Stimulated activated CD8-positive, alpha-beta memory T cell treated with anti-CD3 and anti-CD28 coated beads, Interleukin-4, amount 100 ng/mL, for 48 hours (primary cell): ENCODE measurements at places on chromosomes 3 and 15.

DNA sequence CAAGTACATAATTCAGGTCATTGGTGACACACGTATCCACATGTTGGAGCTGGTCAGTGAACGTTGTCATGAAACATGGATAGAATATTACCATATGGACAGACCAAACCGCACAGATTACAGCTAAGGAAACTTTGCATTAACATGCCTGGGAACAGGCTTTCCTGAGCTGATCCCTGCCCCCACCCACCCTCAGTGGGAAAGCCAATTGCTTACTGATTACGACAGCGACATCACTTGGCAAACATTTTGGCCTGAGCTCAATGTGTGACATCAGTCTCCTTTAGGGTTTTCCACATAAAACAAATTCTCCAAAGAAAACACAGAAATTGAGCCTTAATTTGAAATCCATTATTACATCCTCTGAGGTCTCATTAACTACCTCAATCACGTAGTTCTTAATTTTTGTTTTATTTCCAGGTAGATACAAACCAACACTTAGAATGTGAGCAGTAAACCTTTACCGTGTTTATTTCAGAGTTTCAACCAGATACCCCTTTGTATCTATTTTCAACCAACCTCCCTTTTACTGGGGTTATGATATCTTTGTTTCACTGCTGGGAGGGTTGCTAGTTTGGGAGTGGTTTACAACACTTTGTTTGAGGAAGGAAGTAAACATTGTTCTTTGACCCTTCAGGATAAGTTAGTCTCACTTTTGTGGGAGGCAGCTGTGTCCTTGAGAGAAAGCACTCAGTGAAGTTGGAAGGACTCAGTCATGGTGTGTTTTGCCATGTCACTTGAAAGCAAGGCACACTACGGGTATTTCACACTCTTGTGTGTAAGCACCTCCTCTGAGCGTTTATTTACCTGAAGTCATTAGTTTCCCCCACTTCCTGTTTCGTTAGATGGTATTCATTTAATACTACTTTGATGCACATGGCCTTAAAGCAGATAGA lies 103.1 kb downstream of the CMSS1 start:
- DNase-seq: no peak

DNA sequence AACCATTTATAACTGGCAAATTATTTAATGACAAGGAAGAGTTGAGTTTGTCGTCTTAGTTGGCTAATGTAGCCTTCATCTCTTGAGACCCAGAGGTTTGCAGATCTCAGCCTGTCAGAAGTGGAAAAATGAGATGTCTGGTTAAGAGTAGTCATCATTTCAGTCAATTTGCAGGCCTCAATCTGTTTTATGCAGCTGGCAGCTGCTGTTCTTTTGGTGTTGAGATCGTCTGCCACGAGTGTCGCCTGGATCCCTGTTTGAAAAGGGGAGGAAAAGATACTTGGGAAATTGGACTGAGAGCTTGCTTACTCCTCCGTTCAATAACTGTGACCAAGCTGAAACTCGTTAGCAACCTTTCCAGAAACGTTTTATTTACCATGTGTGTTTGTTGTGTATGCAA lies 2.3 kb downstream of the PHLDB2 start:
- no peak for DNase-seq

DNA sequence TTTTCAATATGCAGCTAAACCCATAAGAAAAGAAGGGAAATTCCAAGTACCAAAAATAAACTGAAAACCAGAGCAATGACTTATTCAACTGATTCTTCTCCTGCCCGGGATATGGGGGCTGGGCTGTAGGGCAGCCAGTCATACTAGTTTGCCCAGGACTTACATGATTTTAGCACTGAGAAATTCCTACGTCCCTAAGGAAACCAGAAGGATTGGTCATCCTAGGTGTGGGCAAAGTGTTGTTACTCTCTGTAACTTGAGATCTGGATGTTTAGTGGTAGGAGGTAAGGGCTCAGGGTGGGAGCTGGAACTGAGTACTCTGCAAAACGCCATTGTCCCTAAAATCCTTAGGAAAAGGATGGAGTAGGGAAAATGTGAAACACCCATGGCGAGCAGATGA lies 1.2 kb upstream of the DAZL start:
- no peak for DNase-seq

GRCh38 chr15:25891081-25891480 lies 28.0 kb upstream of the ATP10A start:
- DNase-seq: no peak

GRCh38 chr3:183490211-183490601 lies 61.8 kb upstream of the MCF2L2 start:
- DNase-seq: peak; percentile 18

DNA sequence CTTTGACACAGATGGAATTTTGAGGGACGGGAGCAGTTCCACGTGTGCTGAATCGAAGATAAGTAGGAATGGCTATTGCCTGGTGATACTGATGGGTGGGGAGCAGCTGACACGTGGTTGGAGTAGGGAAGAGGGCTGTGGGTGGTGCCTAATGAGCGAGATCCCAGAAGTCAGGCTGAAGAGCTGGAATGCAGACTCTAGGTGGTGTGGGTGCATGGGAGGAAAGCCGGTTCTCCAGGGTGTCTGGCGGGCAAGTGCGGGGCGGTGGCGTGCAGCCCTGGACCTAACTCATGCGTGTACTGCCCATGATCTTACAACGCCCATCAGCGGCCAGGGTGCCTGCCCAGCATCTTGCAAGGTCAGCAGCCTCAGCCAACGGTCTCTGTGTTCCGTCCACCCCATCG lies 63.1 kb downstream of the ARNT2 start:
- no peak for DNase-seq

- DNase-seq: no peak
These were observed 28.4 kb downstream of the TTC14 start for GRCh38 chr3:180630371-180630770.

GRCh38 chr3:89353465-89353864 lies 246.0 kb downstream of the EPHA3 start:
- DNase-seq: no peak

DNA sequence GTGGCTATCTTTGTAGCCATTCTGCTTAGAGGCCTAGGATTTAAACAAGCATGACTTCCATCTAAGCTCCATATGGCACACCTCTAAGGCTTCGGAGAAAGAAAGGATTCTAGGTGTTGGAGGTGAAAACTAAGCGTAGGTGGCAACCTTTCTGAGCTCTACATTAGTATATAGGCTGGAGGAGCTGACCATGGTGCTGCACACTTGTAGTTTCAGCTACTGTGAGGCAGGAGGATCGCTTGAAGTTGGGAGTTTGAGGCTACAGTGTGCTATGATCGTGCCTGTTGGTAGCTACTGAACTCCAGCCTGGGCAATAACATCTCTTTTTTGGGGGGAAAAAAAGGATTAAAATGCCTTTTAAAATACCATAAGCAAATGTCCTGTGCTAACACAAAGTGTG lies 7.4 kb downstream of the EAF1 start:
- no peak for DNase-seq

DNA sequence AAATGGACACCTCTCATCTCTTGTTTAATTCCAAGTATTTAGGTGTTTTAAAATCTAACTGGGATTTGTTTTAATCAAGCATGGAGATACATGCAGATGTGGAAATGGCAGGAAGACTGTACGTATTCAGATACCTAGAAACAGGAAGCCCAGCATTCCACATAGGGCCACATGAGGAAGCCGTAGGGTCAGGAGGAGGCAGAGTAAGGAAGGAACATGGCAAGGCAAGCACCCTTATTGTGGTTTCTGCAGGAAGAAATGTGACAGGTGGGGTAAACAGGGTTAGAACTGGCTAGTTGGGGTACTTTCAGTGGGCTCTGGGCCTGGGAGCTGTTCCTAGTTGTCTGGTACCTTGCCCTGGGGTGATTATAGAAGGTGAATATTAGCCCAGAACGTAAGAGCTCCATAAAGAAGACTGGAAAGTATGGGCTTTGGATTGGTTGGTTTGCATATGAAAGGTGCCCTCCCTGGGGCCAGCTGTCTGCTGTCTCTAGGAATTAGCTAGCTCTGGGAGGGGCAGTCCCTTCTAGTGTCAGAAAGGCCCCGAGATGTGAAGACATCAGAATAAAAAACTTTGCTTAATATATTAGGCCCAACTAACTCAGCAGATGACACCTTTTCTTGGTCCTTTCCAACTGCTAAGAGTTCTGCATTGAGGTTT lies 107.7 kb upstream of the CADPS start:
- DNase-seq: no peak

- no peak for DNase-seq
These were observed 524.8 kb upstream of the TBL1XR1 start for GRCh38 chr3:177721864-177722785.

- no peak for DNase-seq
These were observed 48.4 kb downstream of the OPA1 start for GRCh38 chr3:193641440-193641775.

GRCh38 chr3:160099834-160100233 lies 111.2 kb downstream of the IL12A start:
- no peak for DNase-seq

- no peak for DNase-seq
These were observed 185.7 kb downstream of the CGGBP1 start for GRCh38 chr3:87873136-87873535.

GRCh38 chr15:55681631-55682030 lies 61.3 kb downstream of the PRTG start:
- DNase-seq: no peak

GRCh38 chr3:141876891-141877621 lies 613 bp downstream of the ATP1B3 start:
- DNase-seq: peak; percentile 76

DNA sequence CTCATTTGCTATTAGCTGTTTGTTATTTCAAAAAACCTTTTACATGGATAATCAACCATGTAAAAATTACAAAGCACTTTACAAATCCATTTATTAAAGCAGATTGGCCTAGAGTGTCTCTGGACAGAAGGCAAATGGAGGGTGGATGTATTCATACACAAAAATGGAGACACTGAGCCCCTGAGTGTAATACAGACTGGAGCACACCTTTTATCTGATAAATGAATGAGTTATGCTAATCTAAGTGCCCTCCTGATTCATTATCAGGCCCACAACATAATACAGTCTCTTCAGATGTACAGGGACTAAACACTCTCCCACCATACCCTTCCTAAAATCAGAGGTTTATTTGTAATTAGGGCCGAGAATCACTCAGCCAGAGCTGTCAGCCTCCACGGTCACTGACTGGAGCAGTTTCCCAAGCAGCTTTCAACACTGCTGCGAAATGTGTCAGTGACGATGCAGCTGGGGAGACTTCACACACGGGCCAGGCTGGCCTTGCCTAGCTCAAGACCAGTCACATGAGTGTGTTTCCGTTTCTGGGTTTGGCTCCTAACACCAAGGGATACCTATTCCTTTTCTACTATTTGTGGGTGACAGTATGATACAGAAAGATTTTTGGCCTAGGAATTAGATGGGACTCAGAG lies 271.8 kb downstream of the ZIC1 start:
- no peak for DNase-seq

DNA sequence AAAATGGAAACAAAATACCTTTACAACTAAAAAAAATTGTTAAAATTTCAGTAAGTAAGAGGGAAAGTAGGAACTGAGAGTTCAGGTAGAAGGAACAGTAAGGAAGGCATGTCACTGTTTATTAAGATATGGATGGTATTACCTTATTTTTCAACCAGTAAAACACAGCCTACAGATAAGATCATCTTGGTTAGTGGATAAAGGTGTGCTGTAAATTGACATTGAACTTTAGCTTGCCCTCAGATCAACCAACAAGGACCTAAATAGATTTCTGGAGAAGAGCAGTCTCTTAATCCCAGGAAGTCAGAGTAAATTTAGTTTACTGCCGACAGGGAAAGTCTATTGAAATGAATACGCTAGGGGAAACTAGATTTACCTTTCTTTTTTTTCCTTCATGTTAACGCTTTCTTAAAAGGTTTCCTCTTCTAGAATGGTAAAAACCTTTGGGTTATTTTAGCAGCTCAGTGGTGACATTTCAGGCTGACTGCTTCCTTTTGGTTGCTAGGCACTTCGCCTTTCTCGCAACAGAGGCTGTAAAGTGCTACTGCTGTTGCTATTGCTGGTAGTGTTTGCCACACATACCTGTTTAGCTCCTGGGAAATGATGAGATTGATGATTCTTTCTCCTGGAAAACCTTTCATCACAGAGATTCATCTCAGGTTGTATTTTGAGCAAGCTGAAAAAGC lies 12.9 kb downstream of the DZIP3 start:
- DNase-seq: no peak

DNA sequence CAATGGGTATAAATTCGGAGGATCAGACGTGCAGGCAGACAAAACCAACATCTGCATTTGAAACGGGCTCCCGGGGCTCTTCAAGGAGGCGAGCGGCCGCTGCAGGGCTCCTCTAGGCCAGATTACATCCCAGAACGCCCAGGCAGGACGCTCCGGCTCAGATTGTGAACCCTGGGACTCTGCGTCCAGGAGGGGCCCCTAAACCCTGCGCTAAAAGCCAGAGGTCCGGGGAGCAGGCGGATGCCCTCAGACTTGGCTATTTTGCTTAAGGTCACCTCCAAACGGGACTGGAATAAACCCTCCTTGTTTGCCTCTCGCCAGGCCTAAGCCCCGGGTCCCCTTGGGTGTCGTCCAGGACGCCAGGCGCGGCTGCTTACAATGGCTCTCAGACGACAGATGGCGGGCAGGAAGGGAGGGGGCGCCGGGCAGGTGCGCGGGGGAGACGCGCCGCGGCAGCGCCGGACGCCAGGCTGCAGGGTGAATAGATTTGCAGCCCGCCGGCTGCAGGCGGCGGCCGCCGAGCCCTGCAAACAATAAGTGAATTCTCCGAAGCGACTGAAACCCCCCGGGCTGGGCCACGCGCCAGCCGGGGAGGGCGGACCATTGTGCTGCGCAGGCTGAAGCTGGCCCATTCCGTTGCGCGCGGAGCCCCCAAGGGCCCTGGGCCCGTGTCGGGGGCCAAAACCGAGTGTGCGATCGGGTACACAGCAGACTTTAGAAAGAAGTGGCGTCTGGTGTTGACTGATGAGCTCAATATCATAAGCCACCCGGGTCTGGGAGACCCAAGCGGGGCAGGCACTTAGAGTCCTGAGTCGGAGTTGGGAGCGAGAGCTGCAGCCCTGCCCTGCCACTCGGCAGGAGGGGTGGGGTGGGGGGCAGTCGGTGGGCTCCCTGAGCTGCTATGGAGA lies 32.3 kb upstream of the AMOTL2 start:
- DNase-seq: no peak

- DNase-seq: no peak
These were observed 48.6 kb downstream of the GAP43 start for GRCh38 chr3:115671761-115672455.

DNA sequence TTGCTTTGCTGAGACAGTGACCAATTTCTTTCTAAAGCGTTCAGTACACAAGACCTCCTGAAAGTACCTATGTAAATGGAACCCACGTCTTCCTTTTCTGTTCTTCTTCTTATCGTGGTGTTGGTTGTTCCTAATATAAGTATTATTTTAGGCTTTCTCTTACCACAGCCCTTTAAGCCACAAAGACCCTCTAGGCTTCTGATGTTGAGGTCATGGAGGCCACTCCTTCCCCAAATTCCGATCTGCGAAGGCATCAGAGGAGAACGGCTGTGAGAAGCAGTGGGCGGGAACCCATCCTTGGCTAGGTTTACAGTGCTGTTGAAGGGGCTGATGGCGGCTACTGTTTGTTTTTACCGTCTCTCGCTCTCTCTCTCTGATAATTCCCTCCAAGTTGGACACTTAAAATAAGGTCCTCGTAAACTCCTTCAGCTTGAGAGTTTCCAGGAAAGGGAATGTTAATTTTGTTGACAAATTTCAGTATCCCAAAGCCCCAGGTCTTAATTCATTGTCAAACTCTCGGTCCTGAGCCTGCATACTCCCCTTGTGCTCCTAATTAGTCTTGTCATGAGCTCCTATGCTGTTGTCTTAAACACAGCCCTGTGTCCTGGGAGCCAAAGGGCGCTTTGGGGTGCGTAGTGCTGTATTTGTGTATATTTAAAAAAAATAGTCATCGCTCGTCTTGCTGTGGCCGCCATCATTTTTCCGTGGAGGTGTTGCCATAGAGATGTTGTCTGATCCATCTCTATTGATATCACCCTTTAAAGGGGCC lies 178.8 kb downstream of the OPA1 start:
- DNase-seq: no peak

- no peak for DNase-seq
These were observed 348.4 kb upstream of the PLSCR5 start for GRCh38 chr3:146953511-146953981.
